ENCODE measurements at places on chromosomes 5 and 9.

DNA sequence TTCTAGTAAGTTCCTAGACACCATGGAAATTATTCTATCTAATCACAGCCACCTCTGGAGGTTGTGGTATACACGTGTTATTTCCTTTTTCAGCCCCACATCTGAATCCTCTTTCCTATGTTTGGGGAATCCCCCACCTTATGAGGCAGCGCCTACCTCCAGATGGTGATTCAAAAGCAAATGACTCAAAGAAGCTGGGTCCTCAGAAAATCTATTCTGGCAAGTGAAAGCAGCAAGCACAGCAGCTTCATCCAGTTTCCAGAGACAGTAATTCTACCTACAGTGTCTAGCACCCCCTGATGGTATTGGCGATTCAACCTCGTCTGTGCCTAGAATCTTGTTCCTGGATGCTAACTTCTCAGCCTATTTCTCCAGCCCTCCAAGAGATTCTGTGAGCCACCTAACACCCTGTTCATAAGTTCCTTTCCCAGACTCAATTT lies 43.0 kb downstream of the STRBP start:
- DNase-seq = peak; percentile 78

DNA sequence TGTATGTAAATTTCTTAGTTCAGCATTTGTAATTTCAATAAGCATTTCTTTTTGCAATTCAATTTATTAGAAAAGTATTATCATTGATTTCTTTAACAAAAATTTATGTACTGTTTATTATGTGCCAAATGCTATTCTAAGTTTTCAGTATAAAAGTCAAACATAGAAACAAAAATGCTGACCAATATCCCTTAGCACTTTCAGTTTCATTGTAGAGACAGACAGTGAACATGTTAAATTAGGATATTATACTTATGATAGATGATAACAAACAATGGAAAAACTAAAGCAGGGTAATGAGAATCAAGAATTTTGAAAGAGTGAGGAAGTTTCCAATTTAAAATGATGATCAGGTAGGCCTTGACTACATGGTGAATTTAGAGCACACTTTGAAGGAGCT lies 1106.0 kb downstream of the TAF11L14 start:
- no peak for DNase-seq

- DNase-seq = no peak
Observed at GRCh38 chr5:61519728-61520277, 187.7 kb downstream of the ZSWIM6 start.

GRCh38 chr5:168592014-168592368 lies 12.8 kb upstream of the PANK3 start:
- no peak for DNase-seq

DNA sequence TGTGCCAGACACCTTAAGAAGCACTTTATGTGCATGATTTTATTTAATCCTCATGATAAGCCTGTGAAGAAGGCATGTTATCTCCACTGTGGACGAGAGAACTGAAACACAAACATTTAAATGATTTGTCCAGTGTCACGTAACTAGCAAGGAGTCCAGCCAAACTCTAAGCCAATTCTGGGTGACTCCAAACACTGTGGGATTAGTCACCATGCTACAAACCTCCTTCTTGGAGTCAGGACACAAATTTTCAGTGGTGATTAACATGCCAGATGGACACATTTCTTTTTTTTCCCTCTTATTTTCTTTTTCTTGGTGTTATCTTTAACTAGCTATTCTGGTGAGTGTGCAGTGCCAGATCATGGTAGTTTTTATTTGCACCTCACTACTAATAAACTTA lies 316.8 kb downstream of the NDUFS4 start:
- DNase-seq = no peak

DNA sequence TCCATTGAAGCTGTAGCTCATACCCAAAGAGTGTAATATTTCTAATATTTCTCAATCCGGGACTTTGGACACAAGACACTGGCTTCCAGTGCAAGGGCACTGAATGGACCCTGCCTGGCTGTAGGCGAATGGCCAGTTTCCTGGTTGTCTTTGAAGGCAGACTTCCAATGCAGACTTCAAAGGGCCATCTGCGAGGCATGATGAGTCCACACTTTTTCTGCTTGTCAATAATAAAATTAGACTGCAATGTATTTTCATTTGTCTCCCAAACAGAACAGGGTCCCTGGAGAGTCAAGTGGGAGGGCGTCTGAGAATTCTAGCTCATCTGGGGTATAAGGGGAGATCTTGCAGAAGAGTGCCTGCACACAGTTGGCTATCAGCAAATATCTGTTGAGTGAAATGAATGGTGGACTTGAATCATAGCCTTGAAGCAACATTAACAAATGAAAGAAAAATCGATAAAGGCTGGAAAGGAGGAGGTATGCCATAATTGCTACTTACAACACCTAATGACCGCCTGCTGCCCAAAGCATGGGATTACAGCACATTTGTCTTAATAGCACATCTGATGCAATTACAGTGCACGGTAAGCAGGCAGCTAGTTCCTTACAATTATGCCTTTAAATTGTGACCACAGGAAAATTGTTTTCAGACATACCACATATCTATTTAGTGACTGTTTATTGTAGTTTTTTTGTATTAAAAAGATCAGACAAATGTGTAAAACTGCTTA lies 137.5 kb downstream of the ARHGEF28 start:
- DNase-seq = no peak

DNA sequence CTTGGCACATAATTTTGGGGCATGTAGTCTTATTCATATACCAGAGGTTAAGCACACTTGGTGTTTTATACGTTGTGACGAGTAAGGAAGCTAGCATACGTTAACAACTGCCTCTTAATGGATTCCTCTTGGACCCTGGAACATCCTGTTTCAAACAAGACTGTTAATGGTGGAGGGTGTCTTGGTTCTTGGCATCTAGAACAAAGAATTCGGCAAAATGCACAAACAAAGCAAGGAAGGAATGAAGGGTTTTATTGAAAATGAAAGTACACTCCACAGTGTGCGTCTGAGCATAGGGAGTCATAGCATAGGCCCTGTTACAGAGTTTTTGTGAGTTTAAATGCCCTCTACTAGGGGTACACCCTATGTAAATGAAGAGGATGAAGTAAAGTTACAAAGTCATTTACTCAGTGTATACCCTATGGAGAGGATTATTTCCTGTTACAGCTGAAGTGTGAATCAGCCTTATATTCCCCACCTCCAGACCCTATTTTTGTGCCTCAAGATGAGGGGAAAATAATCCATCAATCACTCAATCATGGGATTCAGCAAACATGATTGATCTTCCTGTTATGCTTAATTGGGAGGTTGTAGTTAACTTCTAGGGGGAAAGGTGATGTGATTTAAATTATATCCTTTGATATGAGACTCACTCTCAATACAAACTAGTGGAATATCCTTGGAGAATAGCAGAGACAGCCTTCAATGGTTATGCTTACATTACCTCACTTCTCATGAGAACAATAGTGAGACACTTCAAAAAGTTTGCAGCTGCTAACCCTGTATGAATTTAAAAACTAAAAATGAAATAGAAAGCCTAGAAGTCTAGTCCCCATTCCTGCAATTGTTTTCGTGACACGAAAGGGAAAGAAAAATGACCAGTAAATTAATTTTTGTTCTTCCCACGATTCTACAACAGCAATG lies 84.9 kb upstream of the MYO10 start:
- DNase-seq = no peak

All from CD4-positive, alpha-beta memory T cell (primary cell).